ENCODE measurements at places on chromosomes 3 and 15.

DNA sequence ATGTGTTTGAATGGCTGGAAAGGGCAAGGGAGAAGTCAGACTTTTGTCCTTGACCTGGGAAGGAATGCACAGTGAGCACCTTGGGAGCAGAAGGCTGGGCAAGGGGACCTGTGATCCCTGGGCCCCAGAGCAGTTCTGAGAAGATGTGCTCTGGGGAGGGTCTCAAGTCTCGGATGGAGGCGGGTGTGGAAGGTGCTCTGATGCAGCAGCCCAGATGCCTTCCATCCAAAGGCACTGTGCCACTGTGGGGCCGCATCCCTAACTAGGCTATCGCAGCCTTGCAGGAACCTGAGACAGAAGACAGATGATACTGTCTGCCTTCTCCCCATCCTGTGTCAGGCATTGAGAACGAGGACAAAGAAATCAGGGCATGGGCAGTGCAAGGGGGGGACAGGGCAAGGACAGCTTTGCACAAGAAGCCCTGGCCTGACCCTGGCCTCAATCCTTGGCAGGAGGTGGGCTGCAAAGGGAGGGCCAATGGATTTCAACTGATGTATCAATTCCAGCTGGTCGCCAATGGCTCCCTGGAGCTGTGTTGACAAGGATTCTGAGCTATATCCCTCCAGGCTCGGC is 14.6 kb upstream of the PRKCD start:
- DNase-seq: no peak

GRCh38 chr3:191484461-191484860 is 23.5 kb downstream of the PYDC2 start:
- no peak for DNase-seq

GRCh38 chr15:94909510-94909909 is 678.1 kb downstream of the MCTP2 start:
- no peak for DNase-seq

- DNase-seq: peak; percentile 45
Observed at GRCh38 chr3:87771337-87772192, 287.2 kb downstream of the CGGBP1 start.

DNA sequence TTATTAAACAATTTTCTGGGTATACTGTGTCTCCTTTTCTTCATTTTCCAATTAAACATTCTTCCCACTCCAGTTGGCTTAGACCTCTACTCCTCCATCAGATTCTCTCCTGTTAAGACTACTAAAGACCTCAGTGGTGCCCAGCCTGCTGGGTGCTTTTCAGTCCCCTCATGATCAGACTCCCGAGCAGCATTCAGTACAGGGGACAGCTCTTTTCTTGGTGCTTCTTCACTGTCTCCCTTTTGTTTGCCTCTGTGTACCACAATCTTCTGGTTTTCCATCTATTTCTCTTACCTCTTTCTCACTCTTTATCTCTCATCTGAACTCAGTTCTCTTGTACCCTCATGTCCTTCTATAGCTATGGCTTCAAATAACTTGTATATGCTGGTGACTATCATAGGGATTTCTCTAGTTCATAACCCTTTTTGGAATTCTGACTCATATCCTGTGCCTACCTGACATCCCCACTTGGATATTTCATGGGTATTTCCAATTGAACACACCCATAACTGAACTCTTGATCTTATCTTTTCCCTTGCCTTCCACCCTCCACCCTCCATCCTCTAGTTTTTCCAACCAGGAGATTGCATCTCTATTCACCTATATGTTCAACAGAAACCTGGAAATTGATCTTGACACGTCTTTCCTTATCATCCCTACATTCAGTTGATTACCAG is 55.6 kb upstream of the ABHD10 start:
- DNase-seq: no peak

- no peak for DNase-seq
Observed at GRCh38 chr3:16506884-16507577, 6.5 kb downstream of the RFTN1 start.

DNA sequence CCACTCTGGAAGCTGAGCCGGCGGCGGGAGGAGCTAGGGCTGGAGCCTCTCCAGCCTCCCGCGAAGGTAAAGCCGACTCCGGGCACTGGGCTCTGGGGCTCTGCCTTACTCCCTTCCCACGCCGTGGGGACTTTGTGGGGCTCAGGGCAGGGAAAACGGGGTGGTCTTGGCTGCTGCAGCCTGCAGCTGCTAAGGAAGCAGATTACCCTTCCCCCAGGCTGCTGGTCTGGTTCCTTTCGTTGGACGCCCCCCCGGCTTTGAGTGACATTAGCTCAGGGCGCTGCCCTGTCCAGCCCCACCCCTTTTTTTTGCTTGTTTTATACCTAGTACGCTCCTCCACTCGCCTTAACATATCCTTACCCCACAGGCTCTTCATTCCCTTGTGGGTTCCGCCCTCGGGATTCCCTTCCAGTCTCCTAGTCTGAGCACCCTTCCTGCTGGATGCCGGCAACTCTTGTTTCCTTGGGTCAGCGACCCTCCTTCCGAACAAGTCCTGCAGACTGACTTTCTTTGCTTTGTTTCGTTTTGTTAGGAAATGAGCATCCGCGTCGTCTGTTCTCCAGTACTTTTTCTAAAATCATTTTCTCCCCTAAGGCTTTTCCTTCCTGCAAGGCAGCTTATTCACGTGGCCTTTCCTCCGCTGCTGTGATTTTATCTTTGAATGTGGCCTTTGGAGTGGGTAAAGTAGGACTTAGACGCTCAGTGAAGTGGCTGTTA is 551 bp downstream of the DNAJC13 start:
- peak; percentile 72 for DNase-seq

- no peak for DNase-seq
Observed at GRCh38 chr3:136860541-136860940, 1.5 kb upstream of the NCK1 start.

DNA sequence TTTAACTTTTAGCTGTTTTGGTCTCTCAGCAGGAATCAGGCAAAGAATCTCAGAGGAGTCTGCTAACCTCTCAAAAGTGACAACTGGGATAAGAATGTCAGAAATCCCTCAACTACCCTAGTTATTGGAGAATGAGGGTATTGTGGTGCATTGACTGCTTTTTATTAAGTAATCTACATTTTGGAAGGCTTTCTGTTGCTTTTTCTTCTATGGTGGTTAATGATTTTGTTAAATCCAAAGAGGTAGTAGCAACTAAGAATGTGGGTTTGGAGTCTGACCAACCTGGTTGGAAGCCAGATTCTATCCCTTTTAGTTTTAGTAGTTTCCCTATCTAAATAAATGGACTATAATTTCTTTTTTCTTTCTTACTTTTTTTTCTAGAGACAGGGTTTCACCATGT is 94.7 kb upstream of the RNF7 start:
- DNase-seq: no peak

- no peak for DNase-seq
Observed at GRCh38 chr3:131995891-131996290, 38.9 kb downstream of the CPNE4 start.

GRCh38 chr3:144010371-144010770 is 38.7 kb downstream of the DIPK2A start:
- no peak for DNase-seq

DNA sequence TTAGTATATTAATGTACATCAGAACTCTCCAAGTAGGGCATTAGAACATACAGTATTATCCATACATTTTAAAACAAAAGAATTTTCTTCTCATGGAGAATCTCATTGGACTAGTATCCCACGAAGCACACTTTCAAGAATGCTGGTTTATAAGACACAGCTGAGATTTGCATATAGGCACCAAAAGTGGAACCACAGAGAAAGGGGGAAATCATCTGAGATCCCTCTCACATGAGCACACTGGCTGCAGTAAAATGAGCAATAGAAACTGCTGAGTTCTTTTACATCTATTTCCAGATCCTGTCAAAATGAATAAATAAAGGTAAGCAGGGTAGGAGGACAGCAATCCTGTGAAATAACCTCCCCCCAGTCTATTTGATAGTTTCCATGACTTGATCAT is 665.3 kb downstream of the FHIT start:
- no peak for DNase-seq

Data from activated CD4-positive, alpha-beta T cell treated with anti-CD3 and anti-CD28 coated beads, Interleukin-2, amount 50 U/mL, for 16 hours (primary cell).